ENCODE measurements at places on chromosomes 4 and X.

DNA sequence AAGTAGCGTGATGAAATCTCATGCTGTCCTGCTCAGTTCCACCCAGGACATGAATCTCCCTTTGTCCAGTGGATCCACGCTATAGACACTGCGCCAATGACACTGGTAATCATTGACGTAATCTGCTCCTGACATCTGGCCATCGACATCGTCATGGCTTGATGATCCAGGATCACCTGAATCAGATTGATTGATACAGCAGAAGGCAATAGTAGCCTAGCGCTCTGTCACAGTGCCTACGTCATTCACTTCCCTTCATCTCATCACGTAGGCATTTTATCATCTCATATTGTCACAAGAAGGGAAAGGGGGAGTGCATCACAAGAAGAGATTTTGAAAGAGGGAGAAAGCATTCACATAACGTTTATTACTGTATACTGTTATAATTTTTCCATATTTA is 68.8 kb downstream of the STK32B start:
- DNase-seq = no peak

DNA sequence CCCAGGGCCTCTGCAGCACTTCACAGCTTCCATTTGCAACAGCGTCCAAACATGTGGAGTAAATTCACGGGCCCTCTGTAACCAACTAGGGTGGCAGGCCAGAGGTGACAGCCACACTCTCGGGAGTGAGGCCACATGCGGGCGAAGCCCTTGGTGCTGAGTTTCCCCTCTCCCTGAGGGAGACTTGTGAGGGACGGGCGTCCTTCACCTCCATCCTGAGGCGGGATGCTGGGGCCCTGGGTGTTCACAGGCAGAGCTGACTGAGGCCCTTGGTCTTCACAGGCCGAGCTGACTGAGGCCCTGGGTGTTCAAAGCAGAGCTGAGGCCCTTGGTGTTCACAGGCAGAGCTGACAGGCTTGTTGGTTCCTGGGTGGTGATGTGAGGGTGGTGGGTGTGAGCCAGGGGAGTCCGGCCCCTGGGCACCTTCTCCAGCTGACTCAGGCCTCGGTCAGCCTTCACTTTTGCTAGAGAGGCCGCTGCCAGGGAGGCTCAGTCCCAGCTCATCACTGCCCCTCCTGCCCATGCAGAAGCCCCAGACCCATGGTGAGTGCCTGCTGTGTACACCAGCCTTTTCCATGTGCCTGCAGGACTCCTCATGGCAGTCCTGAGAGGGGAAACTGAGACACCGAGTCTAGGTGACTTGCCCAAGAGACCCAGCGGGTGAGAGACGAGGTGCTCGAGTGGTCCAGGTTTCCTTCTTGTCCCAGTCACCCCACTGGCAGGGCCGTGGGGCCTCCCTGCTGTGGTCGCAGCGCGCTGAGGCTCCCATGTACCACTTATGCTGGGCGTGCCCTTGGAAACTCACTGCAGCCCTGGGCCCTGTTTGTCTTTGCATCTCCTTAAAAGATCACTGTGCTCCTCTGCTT is 8.5 kb downstream of the WFS1 start:
- no peak for DNase-seq

DNA sequence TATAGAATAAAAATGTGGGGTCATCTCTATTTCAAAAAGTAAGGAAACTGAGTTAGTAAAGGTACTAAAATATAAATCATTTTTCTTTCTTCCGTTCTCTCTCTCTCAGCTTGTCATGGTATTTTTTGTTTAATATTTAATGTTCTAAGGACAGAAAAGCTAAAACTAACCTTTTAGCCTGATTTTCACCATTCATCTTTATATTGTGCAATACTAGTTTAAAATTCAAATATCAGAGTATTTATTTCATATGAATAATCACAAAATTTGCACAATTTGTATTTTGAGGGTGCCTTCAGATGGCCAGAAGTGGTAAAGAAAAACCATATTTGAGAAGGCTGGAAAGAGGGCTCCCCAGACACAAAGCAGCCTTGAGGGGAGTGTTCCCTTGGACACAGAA is 197.6 kb upstream of the AR start:
- no peak for DNase-seq

GRCh38 chr4:147524601-147525000 is 43.7 kb downstream of the EDNRA start:
- DNase-seq = no peak

- no peak for DNase-seq
Observed at GRCh38 chr4:173218411-173219125, 50.0 kb downstream of the GALNT7 start.

DNA sequence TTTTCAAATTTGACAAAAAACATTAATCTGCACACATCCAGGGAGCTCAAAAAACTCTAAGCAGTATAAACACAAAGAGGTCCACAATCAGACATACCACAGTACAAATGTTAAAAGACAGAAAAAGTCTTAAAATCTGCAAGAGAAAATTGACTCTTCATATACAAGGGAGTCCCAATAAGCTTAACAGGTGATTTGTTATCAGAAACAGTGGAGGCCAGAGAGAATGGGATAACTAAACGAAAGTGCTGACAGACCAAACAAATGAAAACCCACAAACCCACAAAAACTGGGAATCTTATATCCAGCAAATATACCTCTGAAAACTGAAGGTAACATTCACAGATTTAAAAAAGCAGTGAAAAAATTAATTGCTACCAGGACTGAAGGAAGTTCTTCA is 182.0 kb upstream of the PAQR3 start:
- DNase-seq = no peak

DNA sequence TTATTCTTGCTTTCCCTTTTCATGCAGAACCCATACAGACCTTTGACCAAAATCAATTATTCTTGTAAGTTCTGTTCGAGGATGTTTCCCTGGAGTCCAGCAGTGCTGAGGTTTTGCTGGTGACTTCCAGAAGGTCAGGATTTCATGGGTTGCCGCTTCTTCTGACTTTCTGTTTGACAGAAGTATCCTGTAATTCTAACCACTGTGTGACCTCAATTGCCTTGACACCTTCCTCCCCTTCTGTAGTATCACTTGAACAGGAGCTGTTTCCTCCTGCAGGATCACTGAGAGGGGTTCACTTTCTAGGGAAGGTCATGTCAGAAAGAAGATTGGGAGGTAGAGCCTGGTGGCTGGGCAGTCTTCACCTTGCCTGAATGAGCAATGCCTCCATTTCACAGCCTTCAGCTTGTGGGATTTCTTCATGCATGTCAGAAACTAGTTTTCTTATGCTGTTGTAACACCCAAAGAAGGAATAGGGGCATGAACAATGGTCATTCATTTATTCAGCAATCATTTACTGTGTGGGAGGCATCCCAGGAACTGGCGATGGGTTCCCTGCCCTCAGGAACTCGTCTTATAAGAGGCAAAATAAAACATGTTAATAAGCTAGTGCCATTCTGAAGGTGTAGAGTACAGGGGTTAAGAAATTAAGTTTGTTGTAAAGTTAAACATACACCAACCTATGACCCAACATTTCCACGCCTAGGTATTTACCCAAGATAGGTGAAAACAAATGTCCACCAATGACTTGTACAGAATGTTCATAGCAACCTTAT is 205.9 kb downstream of the SOWAHB start:
- no peak for DNase-seq

DNA sequence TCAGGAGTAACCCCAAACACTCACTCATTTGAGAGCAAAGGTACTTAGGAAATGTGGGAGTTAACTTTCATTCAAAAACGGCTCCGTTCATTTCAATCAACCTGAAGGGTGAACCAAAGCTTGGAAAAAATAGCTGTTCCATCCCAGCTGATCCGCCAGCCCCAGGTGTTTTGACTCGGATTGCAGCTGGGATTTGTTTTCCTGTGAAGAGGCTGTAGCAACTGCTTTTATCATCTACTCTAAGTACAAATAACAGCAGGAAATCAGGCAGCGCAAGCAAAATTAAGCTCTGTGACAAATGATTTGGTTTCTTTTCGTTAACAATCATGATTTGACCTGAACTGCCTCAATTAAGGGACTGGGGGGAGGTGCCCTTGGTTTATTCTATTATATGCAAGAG is 154.7 kb downstream of the BEND2 start:
- DNase-seq = no peak

DNA sequence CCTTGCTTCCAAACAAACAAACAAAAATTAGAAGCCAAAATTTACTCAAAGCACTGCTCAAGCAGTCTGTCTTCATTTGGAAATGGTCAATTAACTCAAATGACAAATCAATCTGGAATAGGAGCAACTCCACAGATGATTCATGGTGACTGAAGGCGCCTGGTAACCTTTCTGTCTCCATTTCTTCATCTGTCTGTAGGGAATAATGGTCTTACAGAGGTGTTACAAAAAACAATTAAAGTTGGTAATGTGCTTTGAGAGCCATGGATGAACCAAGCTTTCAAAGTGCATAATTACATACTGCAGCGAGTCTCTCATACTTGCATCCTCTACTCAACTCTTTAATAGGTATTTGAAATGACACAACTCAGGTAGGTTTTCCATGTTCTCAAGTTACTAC is 38.3 kb upstream of the STAG2 start:
- no peak for DNase-seq

DNA sequence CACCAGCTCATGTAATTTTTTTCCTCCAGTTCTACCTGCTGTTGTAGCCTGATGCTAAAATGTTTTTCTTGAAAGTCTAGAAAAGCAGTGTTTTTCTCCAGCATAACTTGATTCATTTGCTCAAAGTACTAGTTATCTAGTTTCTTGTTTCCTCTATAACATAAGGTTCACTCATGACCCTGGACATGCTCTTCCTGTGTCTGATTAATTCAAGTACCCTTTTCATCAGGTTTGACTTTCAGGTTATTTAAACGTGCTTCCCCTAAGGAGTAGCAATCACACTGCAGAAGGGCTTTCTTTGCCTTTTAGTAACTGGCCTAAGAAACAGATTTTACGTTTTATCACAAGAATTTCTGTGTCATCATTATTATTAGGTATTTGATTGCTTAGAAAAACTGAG is 66.8 kb upstream of the EGFL6 start:
- DNase-seq = no peak

GRCh38 chrX:95332530-95332929 is 1352.1 kb upstream of the DIAPH2 start:
- no peak for DNase-seq

Data from HFF-Myc (cell line).